ENCODE measurements at places on chromosomes 6 and 20.
A peak's percentile ranks its signal among the peaks of the same experiment; 100 is the strongest.

- DNase-seq = no peak
Measured at GRCh38 chr6:15465212-15465611, 197.6 kb downstream of the DTNBP1 start.

GRCh38 chr6:46284475-46284874, 113.7 kb upstream of the ENPP5 start:
- DNase-seq = no peak

GRCh38 chr6:39909701-39910100, 24.6 kb downstream of the MOCS1 start:
- peak; percentile 15 for DNase-seq

DNA sequence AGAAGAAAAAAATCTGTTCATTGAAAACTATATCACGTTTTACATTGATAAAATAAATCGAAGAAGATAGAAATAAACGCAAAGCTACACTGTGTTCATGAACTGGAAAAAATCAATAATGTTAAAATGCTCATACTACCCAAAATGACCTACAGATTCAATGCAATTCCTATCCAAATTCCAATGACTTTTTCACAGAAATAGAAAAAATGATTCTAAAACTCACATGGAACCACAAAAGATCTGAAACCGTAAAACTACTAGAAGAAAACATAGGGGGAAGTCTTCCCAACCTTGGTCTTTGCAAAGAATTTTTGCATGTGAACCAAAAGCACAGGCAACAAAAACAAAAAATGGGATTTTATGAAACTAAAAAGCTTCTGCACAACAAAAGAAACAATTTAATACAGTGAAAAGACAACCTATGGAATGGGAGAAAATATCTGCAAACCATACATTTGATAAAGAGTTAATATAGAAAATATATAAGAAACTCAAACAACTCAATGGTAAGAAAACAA, 33.9 kb upstream of the ULBP3 start:
- no peak for DNase-seq

DNA sequence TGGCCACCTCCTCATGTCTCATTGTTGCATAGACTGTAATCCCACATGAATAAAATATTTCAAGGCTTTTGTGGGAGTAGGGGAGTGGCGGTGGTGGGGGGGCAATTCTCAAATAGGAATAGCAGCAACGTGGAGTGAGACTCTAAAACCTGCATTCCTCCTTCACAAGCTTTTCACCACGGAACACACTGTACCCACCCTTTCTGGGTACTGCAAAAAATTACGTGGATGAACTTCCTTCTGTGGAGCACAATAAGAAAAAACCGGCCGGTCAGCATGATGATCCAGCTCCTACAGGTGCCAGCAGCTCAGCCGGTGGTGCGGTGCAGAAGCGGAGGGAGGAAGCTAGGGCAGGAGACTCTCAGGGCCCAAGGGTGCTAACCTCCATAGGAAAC, 930 bp upstream of the RRAGD start:
- no peak for DNase-seq
